ENCODE measurements at places on chromosomes 13 and 19. TPM values are rescaled to one million over a fixed set of nuclear protein-coding genes. Genes with fewer than 3 reads are reported as not detected.

Gene LILRB2
- 1.3 TPM for polyA plus RNA-seq

Gene RPL28
- 1,568 TPM for polyA plus RNA-seq

GRCh38 chr19:32669310-32669709 lies 5.7 kb downstream of the ANKRD27 start:
- DNase-seq: no peak

DNA sequence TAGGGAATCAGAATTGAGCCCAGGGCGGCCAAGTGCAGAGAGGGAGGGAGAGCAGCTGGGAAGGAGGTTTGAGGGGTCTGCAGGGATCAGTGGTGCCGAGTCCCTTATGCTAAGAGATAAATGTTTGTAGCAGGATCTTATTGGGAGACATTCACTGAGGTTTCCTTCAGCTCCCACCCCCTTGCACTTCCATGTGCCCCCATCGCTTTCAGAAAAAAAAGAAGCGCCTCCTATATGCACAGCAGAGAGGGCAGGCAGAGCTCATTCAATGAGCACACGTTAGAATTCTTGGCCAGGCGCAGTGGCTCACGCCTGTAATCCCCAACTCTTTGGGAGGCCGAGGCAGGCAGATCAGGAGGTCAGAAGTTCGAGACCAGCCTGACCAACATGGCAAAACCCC lies 28.0 kb downstream of the CYP4F2 start:
- DNase-seq: no peak
